ENCODE measurements at places on chromosomes 1 and 21. TPM values are rescaled to one million over a fixed set of nuclear protein-coding genes. Genes with fewer than 3 reads are reported as not detected.

AXDND1 gene
- 1.7 TPM for total RNA-seq

CTTNBP2NL gene
- total RNA-seq: 0.91 TPM

OVAAL gene
- total RNA-seq: not detected

CR1 gene
- 28.3 TPM for total RNA-seq

CRNN gene
- not detected for total RNA-seq

MORN1 gene
- 7.0 TPM for total RNA-seq

CHIA gene
- not detected for total RNA-seq

NFIA gene
- total RNA-seq: 5.2 TPM

MAP3K7CL gene
- total RNA-seq: 11.6 TPM

GRCh38 chr1:229221106-229222019 lies 49.5 kb upstream of the RAB4A start:
- peaks cover 4% of the 10 kb centered on the region for H3K4me1 ChIP-seq
- no peaks in the 10 kb centered on the region for H3K27me3 ChIP-seq
- no peak overlapping the region for H3K27ac ChIP-seq
- no peak overlapping the region for H3K4me3 ChIP-seq

GRCh38 chr1:203090421-203091198 lies 4.8 kb upstream of the MYOG start:
- peaks cover 4% of the 10 kb centered on the region for H3K36me3 ChIP-seq
- no peak overlapping the region for H3K27ac ChIP-seq

GRCh38 chr1:152188673-152189591 lies 29.9 kb upstream of the RPTN start:
- peak overlapping the region; percentile 45 for H3K27ac ChIP-seq
- H3K27me3 ChIP-seq: peaks cover 24% of the 10 kb centered on the region
- peak; percentile 71 for DNase-seq
- peaks cover 13% of the 10 kb centered on the region for H3K4me1 ChIP-seq

- H3K27me3 ChIP-seq: peaks cover 10% of the 10 kb centered on the region
- no peak for DNase-seq
- peaks cover 24% of the 10 kb centered on the region for H3K4me1 ChIP-seq
- no peak overlapping the region for H3K27ac ChIP-seq
These were observed 91.5 kb upstream of the IPO9 start for GRCh38 chr1:201737352-201738060.

GRCh38 chr1:221765527-221765926 lies 23.6 kb upstream of the DUSP10 start:
- no peaks in the 10 kb centered on the region for H3K27me3 ChIP-seq
- no peaks in the 10 kb centered on the region for H3K36me3 ChIP-seq
- no peak overlapping the region for H3K4me3 ChIP-seq
- no peak overlapping the region for H3K27ac ChIP-seq

- H3K36me3 ChIP-seq: peaks cover 3% of the 10 kb centered on the region
- H3K4me1 ChIP-seq: peaks cover 38% of the 10 kb centered on the region
- peak overlapping the region; percentile 39 for H3K4me3 ChIP-seq
- H3K27ac ChIP-seq: peak overlapping the region; percentile 96
These were observed 5.1 kb upstream of the ARHGEF2 start for GRCh38 chr1:155983191-155984024.

DNA sequence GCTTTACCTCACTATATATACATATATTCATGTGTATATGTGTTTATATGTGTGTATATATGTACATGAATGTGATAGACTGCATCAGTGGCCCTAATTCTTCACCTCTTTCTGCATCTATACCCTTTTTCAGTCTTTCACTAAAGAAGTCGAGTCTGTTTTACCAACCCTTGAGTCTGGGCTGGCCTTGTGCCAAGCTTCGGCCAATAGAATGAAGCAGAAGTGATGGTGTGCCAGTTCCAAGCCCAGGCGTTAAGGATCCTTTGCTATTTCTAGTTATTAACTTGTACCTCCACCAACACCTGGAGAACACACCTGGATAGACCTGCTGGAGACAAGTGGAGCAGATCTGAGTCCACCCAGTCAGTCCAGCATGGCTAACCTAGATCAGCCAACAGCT lies 61.6 kb upstream of the PPM1J start:
- H3K4me3 ChIP-seq: no peak overlapping the region
- DNase-seq: no peak
- H3K27me3 ChIP-seq: peaks cover 32% of the 10 kb centered on the region
- H3K27ac ChIP-seq: no peak overlapping the region
- H3K36me3 ChIP-seq: no peaks in the 10 kb centered on the region

DNA sequence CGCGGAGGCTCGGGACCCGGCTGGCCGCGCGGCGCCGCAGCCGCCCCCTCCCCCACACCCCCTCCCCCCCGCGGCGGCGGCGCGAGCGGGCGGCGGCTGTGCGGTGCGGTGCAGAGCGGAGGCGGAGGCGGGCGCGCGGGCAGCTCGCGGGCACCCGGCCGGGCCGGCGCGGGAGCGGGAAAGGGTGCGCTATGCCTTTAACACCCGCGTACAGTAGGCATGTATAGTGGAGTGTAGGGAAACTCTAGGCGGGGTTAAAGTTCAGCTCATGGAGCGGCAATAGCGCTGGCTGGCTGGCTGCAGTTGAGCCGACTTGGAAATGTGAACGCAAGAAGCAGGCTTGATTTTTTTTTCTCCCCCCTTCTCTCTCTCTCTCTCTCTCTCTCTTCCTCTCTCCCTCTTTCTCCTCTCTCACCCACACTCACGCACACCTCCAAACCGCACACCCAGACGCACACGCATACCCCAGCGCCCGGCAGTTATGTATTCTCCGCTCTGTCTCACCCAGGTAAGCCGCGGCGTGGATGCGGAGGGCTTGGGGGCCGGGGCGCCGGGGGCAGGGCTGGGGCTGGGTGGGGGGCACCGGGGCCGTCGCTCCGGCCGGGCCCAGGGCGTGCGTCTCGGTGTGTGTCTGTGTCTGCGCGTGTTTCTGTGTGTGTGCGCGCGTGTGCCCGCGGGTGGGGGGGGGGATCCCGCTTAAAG lies at the start of gene NFIA:
Gene NFIA (plus strand): TSS at position 251 of the 702 bp plus-strand sequence.
- H3K4me3 ChIP-seq: peak within 1 kb of the TSS; percentile 94
- peaks cover 2% of the 10 kb centered on the region for H3K36me3 ChIP-seq
- peaks cover 6% of the 10 kb centered on the region for H3K27me3 ChIP-seq
- peak; percentile 29 for DNase-seq
- peak within 1 kb of the TSS; percentile 82 for H3K27ac ChIP-seq

DNA sequence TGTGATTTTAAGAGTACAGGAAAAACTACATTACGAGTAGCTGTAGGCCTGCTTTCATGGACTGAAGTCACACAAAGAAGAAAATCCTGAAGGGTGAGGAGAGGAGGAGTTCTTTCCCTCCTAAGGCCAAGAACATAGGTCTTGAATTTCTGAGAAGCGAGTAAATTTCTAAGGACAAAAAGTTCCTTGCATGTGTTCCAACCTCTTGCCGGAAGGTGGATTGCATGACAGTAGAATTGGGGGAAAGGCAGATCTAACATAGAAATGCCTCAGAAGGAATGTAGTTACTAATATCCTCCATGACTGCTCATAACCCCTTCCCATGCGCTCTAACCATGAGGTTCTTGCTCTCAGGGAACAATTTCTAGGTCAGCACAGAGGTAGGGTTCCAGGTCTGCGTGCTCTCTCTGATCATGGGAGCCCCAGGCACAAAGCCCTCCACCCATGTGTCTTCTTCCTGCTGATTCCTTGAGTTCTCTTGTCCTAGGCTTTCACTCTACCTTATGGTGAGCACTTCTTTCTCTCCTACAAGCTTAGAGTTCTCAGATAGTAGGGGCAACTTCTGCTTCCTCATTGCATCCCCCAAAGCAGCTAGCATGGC lies 13.7 kb downstream of the CD2 start:
- no peak for DNase-seq
- peaks cover 15% of the 10 kb centered on the region for H3K36me3 ChIP-seq
- peaks cover 86% of the 10 kb centered on the region for H3K4me1 ChIP-seq
- peak overlapping the region; percentile 98 for H3K27ac ChIP-seq

DNA sequence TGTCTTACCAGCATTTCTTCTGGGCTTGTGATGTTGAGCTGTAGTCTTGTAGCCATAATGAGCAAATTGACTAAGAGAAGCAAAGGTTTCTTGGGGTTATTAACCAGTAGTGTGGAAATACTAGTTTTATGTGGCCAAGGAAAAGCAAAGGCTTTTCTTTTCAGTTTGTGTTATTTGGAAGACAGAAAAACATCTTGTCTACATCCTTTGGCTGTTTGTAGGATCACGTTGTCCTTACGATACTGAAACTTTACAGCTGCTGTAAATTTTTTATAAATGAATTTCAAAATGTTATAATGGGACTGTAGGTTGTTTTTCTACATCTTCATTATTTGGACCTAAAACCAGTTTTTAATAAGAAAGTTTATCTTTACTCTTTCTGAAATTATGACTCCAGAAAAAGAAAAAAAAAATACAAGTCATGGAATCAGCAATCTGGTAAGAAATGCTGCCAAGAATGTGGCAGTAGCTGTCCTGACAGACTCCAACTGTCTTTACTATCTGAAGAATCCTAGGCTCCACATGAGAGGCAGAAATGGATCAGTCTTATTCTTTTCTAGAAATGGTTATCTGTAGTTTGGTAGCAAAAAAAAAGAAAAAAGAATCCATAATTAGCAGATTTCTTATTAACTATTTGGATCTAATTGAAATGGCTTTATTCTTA lies 41.6 kb upstream of the QSOX1 start:
- H3K27me3 ChIP-seq: no peaks in the 10 kb centered on the region
- no peak overlapping the region for H3K4me3 ChIP-seq
- H3K27ac ChIP-seq: no peak overlapping the region
- DNase-seq: no peak
- H3K36me3 ChIP-seq: peaks cover 8% of the 10 kb centered on the region
- H3K4me1 ChIP-seq: no peaks in the 10 kb centered on the region

DNA sequence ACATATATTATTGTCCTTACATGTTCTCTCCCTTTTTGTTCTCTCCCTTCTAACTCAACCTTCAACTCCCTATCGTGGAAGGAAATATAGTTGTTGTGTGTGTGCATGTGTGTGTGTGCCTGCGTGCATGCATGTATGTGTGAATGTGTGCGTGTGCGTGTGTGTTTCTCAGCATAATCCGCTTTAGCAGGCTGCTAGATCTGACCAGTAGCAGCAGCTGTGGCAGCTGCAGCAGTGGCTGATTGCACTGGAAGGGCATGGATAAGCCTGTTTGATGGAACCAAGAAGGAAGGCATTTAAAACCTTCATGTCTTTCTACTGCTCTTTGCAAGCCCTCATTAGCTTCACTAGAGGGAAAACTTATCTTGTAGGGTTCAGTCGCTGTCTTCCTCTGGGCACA lies 65.6 kb upstream of the IRF2BP2 start:
- peaks cover 7% of the 10 kb centered on the region for H3K27me3 ChIP-seq
- no peak overlapping the region for H3K4me3 ChIP-seq
- H3K36me3 ChIP-seq: no peaks in the 10 kb centered on the region
- peak overlapping the region; percentile 66 for H3K27ac ChIP-seq

GRCh38 chr21:41378849-41379248 lies 17.0 kb downstream of the MX2 start:
- H3K27me3 ChIP-seq: no peaks in the 10 kb centered on the region
- peaks cover 20% of the 10 kb centered on the region for H3K4me1 ChIP-seq
- no peak for DNase-seq
- no peak overlapping the region for H3K4me3 ChIP-seq
- no peak overlapping the region for H3K27ac ChIP-seq

- H3K36me3 ChIP-seq: peaks cover 10% of the 10 kb centered on the region
- peak overlapping the region; percentile 5 for H3K27ac ChIP-seq
- H3K4me1 ChIP-seq: peaks cover 46% of the 10 kb centered on the region
These were observed 65.1 kb upstream of the ID3 start for GRCh38 chr1:23624440-23624839.

DNA sequence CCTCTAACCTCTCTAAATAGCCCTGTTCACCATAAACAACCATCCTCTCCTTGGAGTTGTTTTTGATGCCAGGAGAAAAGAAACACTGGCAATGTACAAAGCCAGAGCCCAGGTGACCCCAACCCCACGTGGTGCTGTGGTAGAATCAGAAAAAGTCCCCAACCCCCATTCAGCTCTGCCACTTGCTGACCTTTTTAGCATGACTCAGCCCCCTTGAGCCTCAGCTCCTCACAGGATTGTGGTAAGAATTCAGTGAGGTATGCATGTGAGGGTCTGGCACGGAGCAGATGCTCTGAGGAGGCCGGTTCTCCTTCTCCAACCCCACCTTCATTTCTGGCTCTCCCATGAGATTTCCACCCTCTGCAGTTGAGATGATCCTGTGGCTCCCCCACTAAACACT lies 11.1 kb upstream of the CHI3L1 start:
- H3K4me3 ChIP-seq: no peak overlapping the region
- H3K27me3 ChIP-seq: peaks cover 46% of the 10 kb centered on the region
- peaks cover 2% of the 10 kb centered on the region for H3K36me3 ChIP-seq
- H3K27ac ChIP-seq: no peak overlapping the region

- no peaks in the 10 kb centered on the region for H3K4me1 ChIP-seq
- H3K27ac ChIP-seq: no peak overlapping the region
- H3K36me3 ChIP-seq: no peaks in the 10 kb centered on the region
- H3K27me3 ChIP-seq: peaks cover 39% of the 10 kb centered on the region
These were observed 71.5 kb upstream of the CXADR start for GRCh38 chr21:17441370-17441769.

DNA sequence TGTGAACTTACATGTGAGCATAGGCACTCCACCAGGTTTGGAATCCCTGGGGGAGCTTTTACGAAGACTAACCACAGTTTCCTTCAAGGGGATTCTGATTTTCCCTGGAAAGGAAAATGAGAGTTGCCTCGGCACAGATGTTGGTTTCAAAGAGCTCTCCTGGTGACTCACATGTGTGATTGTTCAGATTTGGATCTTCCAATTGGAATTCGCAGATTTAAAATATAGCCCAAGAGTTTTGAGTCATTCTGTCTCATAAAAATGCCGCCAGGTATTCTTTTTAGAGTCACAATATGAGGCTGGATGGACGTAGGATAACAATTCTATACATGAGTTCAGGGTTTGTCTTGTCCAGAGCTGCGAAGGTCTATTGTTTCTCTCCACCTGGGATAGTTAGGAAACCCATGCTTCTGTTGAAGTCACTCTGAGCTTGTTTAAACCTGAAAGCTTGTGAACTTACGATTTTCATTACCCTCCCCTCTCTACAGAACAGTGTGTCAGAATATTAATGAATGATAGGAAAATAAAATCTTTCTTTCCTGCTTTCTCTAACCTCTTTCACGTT lies 64.9 kb downstream of the TGFB2 start:
- no peak overlapping the region for H3K4me3 ChIP-seq
- H3K27me3 ChIP-seq: peaks cover 25% of the 10 kb centered on the region
- no peaks in the 10 kb centered on the region for H3K4me1 ChIP-seq
- H3K27ac ChIP-seq: no peak overlapping the region
- no peak for DNase-seq
- H3K36me3 ChIP-seq: no peaks in the 10 kb centered on the region

- H3K36me3 ChIP-seq: peaks cover 18% of the 10 kb centered on the region
- H3K4me1 ChIP-seq: peaks cover 77% of the 10 kb centered on the region
- no peak overlapping the region for H3K4me3 ChIP-seq
- peak overlapping the region; percentile 72 for H3K27ac ChIP-seq
These were observed 38.1 kb downstream of the RCSD1 start for GRCh38 chr1:167668108-167668507.

GRCh38 chr1:101235216-101235695 lies 1.6 kb upstream of the S1PR1 start:
- H3K27ac ChIP-seq: peak overlapping the region; percentile 100
- peaks cover 51% of the 10 kb centered on the region for H3K4me1 ChIP-seq
- no peaks in the 10 kb centered on the region for H3K27me3 ChIP-seq
- no peak for DNase-seq
- H3K36me3 ChIP-seq: peaks cover 23% of the 10 kb centered on the region

GRCh38 chr1:229514578-229515275 lies 6.6 kb upstream of the NUP133 start:
- H3K4me1 ChIP-seq: peaks cover 9% of the 10 kb centered on the region
- no peak overlapping the region for H3K4me3 ChIP-seq
- peak; percentile 33 for DNase-seq
- H3K27ac ChIP-seq: no peak overlapping the region
- H3K36me3 ChIP-seq: peaks cover 2% of the 10 kb centered on the region

Data from T-helper 17 cell (primary cell).